Islet precursor cell (in vitro differentiated cells): ENCODE measurements at places on chromosomes 7 and 10.

DNA sequence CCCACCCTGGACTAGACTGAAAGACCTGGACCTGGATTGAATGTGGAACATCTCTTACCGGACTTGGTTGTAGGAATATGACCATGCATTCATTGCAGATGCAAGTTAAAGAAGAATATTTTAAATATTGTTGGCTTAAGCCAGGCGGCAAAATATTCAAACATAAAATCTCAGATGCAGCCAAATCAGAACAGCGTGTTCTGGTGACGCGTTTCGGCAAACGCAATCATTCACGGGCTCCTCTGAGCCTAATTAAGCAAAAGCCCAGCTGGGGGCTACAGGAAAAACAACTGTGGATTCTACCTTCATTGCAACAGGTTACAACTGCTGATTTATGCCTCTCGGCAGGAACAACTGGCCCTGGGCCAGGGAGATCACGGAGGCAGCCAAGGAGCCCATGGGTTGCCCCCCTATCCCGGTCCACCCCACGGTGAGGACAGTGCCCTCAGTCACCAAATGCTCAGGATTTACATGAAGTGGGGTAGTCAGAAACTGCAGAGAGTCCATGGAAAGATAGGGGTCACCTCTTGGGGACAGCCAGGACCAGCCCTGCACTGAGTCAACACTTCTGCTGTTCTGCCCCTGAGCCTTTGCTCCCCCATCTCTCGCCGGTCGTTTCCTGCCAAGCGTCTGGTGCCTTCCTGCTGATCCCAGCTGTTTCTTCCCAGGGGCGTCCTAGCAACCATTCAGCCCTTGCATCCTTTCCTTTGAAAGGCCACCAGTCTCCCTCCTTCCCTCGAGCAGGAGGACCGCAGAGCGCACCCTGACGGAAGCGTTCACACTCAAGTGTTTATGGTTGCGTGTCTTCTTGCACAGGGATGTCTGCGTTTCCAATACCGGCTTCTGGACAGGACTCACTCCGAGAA, 64.4 kb upstream of the SFMBT2 start:
- peak; percentile 58 for DNase-seq

- peak; percentile 89 for DNase-seq
Observed at GRCh38 chr7:47513741-47514241, 68.1 kb downstream of the TNS3 start.

GRCh38 chr10:63252095-63252762, 119.1 kb downstream of the NRBF2 start:
- no peak for DNase-seq

- no peak for DNase-seq
Observed at GRCh38 chr7:7687800-7688199, 30.6 kb downstream of the RPA3 start.

- DNase-seq = no peak
Observed at GRCh38 chr10:12448729-12449391, 99.5 kb downstream of the CAMK1D start.

DNA sequence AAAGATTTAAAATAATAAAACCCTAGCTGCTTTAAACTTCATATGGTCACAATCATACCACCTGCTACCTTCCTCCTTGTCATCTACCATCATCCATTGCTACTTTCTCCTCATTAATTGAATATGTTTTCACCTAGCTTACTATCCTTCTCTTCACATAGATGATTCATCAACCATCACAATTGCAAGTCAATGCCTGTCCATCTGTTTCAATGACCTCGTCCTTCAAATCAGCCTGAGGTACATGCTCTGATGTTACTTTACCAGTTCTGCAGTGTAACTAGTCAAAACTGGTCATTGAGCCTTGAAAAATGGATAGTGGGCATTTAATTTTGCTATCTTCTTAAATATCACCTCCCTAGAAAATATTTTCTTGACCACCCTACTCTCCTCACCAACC, 164.7 kb downstream of the SEMA3E start:
- DNase-seq = no peak

DNA sequence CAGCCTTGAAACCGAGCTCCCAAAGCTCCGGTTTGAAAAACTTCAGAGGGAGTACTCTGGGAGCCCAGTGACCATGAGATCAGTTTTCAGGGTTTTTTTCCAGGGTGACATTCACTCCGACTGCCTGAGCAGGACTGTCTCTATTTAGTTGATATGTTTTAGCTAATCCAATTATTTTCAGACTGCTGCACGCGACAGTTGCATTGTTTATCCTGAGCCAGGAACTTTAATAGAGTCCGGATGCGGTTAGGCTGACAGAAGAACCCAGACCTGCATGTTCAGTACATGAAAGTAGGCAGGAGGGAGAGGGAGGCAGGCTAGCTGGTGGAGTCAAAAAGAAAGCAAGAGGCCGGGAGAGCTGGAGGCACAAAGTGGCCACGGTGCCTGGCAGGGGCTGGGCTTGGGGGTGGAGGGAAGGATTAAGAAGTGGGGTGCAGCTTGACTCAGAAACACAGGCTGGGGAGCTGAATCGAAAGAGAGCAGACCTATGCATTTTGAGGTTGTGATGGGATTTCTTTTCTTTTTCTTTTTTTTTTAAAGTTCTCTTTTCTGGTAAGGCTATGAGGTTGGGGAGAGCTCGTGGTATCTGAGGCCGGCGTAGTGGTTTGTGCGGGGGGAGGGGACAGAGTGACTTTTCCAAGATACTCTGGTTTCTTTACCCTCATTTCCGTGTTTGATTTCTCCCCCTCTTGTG, 5.7 kb downstream of the GATA3 start:
- DNase-seq = peak; percentile 82

GRCh38 chr7:85850381-85850780, 663.5 kb upstream of the SEMA3D start:
- no peak for DNase-seq

- no peak for DNase-seq
Observed at GRCh38 chr10:126736142-126736541, 65.6 kb upstream of the C10orf90 start.

DNA sequence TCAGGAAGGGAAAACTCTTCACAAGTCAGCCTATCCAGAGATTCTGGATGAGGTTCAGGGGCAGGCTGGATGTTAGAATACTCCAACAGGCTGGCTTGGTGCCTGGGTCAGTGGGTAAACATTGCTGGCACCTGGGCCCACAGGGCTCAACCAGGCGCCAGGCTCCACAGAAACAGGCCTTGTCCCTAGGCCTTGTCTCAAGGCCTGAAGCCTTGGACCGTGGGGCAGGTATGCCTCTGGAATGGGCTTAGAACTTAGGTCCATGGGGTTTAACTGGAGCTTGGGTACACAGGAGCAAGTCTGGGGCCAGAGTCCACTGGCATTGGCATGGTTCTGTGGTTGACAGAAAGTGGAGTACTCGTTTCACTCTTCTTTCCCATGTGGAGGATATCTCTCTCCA, 263.0 kb upstream of the ETV1 start:
- no peak for DNase-seq

DNA sequence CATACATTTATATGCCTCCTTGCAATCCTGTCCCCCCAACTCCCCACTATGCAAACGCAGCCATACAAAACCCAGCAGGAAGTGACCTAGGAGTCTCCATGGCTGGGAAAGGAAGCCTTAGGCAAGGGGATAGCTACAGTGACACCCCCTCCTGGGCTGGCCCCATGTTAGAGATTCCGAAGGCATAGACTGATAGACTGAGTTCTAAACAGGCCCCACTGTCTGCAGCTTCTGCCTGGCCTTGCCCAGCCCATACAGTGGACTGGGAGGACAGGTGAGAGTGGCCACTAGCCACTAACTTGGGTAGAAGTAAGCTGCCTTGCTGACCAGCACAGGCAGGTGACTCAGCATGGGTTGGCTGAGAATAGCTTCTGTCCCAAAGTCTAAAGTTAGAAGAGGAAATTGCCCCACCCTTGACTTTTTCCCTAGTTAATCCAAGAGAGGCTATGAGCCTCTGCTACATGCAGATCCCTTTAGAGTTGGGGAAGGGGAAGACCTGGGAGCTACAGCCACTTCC, 106.3 kb downstream of the C10orf105 start:
- no peak for DNase-seq

DNA sequence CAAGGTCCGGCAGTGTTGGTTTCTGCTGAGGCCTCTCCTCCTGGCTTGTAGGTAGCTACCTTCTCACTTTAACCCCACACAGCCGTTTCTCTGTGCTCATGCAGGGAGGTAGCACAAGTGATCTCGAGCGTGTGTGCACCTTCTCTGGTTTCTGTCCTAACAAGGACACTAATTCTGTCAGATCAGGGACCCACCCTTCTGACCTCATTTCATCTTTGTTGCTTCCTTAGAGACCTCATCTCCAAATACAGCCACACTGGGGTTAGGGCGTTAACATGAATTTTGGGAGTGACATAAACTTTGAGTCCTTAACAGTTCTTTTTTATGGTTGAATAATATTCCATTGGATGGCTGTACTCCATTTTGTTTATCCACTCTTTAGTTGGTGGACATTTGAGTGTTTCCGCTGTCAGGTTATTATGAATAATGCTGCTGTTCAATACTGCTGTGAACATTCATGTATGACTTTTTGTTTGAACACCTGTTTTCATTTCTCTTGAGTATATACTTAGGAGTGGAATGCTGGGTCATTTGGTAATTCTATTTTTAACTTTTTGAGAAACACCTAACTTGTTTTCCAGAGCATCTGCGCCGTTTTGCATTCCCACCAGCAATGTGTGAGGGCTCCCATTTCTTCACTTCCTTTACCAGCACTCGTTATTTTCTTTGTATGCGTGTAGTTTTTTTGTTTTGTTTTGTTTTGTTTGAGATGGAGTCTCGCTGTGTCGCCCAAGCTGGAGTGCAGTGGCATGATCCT, 57.5 kb downstream of the LCOR start:
- DNase-seq = no peak

- peak; percentile 68 for DNase-seq
Observed at GRCh38 chr7:92246360-92247101, 757 bp downstream of the ANKIB1 start.

GRCh38 chr7:132577206-132578049, 1.2 kb upstream of the PLXNA4 start:
- DNase-seq = peak; percentile 89

GRCh38 chr7:71349682-71350481, 217.9 kb downstream of the GALNT17 start:
- DNase-seq = peak; percentile 6

GRCh38 chr7:94618126-94618525, 37.8 kb downstream of the SGCE start:
- DNase-seq = no peak

DNA sequence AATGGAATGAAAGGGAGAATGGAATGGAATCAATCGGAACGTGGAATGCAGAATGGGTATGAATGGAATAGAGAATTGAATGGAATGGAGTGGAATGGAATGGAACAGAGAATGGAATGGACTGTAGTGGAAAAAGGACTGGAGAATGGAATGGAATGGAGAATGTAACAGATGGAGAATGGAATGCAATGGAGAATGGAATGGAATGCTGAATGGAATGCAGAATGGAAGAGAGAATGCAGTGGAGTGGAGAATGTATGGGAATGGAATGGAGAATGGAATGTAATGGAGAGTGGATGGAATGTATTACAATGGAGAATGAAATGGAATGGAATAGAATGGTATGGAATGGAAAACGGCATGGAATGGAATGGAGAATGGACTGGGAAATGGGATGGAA, 96.9 kb downstream of the NSUN6 start:
- DNase-seq = no peak

GRCh38 chr10:867807-868206, 63.7 kb downstream of the LARP4B start:
- DNase-seq = no peak

DNA sequence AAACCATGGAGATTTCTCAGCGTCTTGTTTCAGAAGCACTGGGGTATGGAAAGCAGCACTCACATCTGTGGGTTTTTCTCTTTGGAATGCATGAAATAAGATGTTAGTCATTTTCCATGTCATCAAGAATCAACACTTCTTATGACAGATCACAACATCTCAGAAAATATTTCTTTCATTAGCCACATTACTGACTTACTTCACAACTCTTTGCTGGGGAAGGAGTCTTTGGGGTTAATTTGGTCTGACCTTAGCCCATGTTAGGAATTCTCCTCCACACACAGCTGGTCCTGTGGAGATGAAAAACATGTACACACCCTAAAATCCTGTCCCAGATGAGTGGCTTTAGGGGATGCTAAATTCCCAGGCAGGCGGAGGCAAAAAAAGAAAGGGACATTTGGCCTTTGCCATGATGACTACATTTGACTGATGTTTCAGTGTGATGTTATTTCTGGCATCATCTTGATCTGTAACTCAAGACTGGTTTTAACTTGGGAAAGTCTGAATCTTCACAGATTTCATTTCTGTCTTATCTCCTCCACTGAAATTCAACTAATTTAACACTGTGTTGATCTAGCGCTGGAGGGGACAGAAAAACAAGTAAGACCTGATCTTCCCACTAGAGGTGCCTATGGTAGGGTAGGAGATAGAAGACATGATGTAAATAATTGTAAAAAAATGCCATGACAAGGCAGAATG, 363.2 kb downstream of the PRPF18 start:
- DNase-seq = no peak

- no peak for DNase-seq
Observed at GRCh38 chr7:158613481-158613880, 25.9 kb upstream of the PTPRN2 start.

DNA sequence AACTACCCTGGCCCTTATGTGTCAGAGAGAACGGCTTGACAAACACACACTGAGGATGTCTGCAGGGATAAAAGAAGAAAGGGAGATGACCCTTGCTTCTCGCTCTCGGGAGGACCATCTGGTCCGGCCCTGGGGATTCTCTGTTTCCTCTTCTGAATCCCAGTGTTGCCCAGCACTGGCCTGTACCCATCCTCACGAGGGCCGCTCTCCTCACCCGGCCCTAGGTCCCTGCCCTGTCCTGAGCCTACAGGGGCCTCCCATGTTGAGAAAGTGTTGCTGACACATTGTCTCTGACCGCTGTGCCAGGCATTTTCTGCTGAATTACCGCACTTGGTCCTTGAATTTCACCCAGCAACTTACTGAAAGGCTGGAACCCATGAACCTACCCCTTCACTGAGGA, 171.9 kb upstream of the LANCL2 start:
- DNase-seq = peak; percentile 44

DNA sequence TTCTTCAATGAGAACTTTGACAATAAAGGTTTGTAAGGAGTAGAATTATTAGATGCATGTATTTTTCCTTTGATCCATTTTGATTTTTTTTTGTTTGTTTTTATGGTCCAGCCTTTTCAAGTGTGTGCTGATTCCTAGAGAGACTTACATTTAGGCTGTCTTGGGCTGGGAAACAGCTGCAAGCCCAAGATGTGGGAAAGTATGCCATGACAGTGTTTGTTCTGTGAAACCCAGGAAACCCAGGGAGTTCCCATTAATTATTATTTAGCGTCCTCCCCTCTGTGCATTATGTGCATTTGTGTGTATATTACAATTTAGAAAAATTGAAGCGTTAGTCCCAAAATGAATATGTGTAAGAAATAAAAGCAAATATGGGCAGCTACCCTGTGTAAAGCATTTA, 216.7 kb downstream of the ABCA13 start:
- no peak for DNase-seq

DNA sequence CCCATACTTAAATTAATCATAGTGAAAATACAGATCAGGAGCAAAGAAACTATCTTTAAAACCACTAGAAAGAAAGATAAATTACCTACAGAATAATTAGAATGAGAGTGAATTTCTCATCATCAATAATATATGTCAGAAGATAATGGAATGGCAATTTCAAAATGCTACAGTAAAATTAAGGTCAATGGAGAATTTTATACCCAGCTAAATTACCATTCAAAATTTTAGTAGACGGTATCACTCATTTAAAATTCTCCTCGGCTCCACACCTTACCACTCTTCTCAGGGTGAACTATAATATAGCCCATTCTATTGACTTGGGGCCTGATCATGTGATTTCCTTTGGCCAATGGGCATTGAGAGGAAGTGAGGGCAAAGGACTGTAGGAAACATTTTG, 192.5 kb upstream of the TCERG1L start:
- no peak for DNase-seq
